ENCODE measurements at places on chromosomes 7 and 10.
A peak's percentile ranks its signal among the peaks of the same experiment; 100 is the strongest.

GRCh38 chr7:157714166-157715070 is 377.6 kb downstream of the DNAJB6 start:
- no peak for DNase-seq

DNA sequence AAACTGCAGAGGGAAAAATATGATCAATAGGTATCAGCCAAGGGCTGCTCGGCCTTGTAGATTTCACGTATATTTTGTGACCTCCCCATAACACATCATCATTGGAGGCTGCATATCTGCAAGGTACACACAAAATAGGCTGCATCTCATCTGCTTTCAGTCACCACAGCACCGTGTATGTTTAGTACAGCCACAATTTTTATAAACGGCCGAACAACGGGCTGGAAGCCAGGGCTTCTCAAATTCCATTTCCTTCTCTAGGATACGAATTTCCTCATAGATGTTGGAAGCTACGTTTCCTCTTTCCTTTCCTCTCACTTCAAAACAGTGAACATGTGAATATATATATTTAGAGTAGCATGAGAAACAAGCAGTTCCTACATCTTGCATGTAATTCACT is 20.2 kb upstream of the FOXK1 start:
- peak; percentile 49 for DNase-seq

DNA sequence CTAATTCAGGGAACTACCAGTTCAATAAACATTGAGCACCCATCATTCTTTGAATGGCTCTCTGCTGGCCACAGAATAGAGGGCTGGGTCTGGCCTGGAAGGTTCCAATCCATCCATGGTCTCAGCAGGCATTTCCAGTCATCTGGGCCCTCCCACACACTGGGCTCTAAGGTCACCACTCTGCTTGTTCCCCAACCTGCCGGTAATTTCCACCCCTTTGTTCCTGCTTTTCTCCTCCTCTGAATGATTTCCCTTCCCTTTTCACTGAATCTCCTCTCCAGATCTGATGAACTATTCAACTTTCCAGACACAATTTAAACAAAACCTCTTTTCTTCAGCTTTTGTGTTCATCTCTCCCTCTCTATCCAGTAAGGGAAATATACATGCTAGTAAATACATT is 2.6 kb downstream of the BZW2 start:
- no peak for DNase-seq

GRCh38 chr7:142603870-142604448 is 145.3 kb upstream of the PRSS1 start:
- DNase-seq: peak; percentile 73

- peak; percentile 48 for DNase-seq
These were observed 149.8 kb downstream of the XPNPEP1 start for GRCh38 chr10:109773288-109774120.

DNA sequence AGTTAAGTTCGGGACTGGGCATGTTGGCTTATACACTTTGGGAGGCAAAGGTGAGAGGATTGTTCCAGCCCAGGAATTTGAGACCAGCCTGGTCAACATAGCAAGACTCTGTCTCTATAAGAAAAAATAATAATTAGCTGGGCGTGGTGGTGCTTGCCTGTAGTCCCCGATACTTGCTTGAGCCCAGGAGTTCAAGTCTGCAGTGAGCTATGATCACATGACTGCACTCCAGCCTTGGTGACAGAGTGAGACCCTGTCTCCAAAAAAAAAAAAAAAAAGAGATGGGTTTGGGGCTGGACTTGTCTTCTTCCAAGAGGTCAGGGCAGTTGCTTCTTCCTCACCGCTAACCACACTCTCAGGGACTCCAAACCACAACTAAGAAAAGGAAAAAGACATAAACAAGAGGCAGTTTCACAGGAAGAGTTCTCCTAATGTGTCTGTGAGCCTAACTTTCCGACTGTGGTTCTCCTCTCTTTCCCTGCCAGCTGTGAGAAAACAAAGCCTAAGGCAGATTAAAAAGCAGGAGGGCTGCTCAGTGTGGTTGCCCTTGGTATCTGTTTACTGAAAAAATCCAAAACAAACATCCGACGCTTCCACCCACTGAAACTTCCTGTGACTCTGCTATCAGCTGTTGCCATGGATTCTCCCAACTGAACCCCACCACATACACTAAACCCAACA is 2.4 kb upstream of the SERPINE1 start:
- DNase-seq: peak; percentile 92

DNA sequence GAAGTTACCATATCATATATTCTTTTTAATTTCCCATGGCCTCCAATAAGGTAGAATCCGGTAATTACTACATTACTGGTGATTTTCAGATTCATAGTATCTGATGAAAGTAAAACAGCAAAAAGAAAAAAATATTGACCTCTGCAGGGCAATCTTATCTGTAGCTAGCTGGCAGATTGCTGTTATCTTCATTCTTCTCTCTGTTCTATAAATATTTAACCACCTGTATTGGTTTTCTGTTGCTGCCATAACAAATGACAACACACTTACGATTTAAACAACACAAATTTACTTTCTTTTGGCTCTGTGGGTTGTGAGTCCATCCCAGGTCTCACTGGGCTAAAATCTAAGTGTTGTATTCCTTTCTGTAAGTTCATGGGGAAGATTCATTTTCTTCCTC is 164.5 kb downstream of the ZEB1 start:
- no peak for DNase-seq

GRCh38 chr10:16583382-16583781 is 61.7 kb upstream of the C1QL3 start:
- DNase-seq: no peak

GRCh38 chr10:29204070-29204800 is 84.6 kb upstream of the LYZL1 start:
- no peak for DNase-seq
